ENCODE measurements at places on chromosomes 13 and 19.

- peak; percentile 17 for DNase-seq
Measured at GRCh38 chr19:21698215-21698614, 69.2 kb downstream of the ZNF100 start.

DNA sequence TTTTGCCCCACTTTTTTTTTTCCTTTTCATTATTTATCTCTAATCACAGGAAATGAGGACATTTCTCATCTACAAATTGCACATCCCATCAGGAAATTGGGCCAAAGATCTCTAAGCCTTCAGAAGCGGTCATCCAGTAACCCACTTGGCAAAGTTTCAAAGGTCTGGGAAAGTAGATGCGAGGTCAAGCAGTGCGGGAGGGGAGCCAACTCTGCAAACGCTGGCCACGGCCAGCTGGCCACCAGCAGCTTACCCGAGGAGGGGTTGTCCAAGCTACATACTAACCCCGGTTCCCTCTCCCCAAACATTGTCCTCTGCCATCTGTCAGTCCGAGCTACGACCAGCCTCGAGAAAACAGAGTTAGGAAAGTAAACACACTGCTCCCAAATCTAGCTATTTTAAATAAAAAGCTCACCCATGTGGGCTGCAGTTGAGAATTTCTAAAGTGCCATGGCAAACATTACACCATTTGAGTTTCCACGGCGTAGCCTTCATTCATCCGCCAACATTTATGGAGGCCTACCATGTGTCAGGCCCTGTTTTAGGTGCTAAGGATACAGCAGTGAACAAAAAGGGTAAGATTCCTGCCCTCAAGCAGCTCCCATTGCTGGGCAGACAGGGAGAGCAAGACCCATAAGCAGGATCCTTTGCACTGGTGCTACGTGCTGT, 11.5 kb downstream of the FFAR2 start:
- no peak for DNase-seq

- no peak for DNase-seq
Measured at GRCh38 chr19:30780032-30780431, 407.8 kb downstream of the ZNF536 start.

- peak; percentile 19 for DNase-seq
Measured at GRCh38 chr13:98461486-98462240, 115.2 kb downstream of the STK24 start.

- no peak for DNase-seq
Measured at GRCh38 chr13:59603646-59604045, 560.1 kb downstream of the DIAPH3 start.

GRCh38 chr13:65057986-65058385, 2172.2 kb downstream of the PCDH9 start:
- DNase-seq, result no peak

- no peak for DNase-seq
Measured at GRCh38 chr13:33617055-33617454, 200.9 kb upstream of the RFC3 start.

DNA sequence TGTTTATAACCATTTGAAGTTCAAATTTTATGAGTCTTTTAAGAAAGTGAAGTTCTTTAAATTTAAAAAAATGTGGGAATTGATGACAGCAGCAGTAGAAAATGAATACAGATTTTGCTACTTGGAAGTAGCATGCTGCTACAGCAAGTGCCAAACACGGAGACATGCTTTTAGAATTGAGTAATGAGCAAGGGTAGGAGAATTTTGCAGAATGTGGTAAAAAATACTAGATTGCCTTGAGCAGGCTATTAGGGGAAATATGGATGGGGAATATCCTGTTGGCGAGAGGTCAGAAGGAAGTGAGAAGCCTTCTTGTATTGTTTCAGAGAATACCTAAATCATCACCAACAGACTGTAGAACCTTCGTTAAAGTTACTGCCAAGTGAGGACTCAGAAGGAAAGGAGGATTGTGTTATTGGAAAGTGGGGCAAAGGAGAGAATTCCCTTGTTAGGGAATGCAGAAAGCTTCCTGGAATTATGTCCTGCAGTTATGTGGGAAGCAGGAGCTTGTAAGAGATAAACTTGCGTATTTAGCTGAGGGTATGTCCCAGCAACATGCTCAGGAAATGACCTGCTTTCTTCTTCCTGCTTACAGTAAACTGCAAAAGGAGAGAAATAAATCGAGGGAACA, 32.4 kb upstream of the OXGR1 start:
- no peak for DNase-seq

DNA sequence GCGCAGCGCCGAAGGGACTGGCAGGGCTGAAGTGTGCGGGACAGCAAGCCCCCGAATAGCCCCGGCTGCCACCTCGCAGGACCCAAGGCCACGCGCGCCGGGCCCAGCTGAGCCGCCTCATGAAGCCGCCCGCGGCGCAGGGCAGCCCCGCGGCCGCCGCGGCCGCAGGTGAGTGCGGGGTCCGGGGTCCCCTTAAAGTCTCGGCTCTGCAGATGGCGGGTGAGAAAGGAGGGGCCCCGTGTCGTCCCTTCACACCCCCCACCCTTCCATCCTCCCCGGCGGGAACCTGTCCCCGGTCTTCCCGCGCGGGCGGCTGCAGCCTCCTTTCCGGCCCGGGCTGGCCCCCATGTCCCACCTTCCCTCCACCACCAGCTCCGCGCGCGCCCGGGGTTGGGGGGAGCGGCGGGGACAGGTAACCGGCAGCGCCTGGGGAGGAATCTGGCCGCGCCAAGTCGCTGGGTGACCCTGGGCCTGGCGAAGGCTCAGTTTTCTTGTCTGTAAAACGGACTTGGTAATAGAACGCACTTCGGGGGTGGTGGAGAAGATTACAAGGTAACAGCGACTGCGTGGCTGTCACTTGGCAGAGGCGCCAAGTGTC, 338 bp downstream of the RGCC start:
- no peak for DNase-seq

- no peak for DNase-seq
Measured at GRCh38 chr13:40420160-40420740, 246.2 kb downstream of the FOXO1 start.

Data from neural progenitor cell (in vitro differentiated cells).